GM12865 (cell line): ENCODE measurements at places on chromosomes 1 and 21.
A peak's percentile ranks its signal among the peaks of the same experiment; 100 is the strongest.

GRCh38 chr1:18941221-18942141, 15.0 kb downstream of the IFFO2 start:
- DNase-seq, result no peak

DNA sequence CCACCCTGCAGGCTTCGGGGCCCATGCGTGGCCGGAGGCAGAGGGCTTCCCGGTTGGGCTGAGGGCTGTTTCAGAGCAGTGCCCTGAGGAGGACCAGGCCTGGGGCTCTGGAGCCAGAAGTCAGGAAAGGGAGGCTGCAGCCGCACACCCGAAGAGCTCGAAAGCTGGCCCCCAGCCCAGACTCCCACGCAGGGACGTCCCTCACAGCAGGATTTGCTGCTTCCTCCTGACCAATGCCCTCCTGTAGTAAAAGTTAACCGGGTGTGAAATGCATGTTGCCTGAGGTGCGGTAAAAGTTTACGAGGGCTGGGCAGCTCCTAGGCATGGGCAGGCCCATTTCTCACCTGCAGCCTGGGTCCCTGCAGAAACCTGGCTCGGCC, 101.5 kb upstream of the ARHGEF16 start:
- DNase-seq, result no peak

DNA sequence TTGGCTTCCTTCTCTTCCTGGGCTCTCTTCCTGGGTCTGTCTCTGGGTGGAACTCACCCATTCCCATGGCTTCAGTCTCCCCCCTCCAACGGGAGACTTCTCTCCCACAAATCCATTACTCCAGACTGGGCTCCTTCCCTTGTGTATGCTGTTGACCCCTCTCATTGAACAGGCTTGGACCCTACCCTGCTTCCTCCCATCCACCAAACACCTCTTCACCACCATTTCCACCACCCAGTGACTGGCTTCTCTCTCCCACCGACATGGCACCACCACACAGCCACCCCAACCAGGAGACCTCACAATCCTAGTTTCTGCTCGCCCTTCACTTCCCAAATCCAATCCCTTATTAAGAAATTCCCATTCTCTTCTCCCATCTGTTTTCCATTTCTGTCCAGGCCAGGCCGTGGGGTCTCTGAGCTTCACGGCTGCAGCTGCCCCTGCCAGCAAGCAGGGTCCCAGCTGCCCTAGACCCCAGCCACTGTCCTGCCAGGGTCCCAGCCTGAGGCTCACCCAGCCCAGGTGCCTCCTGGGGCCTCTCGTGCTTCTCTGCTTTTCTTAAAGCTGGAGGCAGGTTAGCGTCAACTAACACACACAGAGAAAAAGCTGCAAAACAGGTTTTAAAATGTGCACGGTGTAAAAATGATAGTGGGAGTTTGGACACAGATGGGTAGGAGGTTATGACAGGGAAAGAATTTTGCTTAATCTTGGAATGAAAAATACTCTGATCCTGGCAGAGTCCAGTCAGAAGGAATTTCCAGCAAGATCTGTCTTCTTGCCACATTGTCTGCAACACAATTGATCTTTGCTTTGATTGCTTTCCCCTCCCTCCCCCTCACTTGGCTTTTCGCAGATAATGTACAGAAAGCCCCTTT, 383.8 kb upstream of the VAMP3 start:
- no peak for DNase-seq

DNA sequence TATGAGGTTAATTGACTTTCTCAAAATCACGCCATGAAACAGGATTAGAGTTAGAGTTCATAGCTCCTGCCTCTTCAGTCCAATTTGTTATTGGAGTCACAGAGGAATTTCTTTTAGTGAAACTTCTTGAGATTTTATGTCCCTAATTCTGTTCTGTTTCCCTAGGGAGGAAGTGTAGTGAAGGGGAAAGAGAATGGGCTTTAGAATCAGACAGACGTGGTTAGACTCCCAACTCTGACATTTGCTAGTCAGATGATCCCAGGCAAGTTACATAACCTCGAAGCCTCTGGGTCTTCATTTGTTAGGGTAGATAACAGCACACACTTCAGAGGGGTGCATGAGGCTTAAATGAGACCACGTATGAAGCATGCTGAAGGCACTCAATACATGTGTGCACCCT, 83.9 kb downstream of the ASTN1 start:
- no peak for DNase-seq

DNA sequence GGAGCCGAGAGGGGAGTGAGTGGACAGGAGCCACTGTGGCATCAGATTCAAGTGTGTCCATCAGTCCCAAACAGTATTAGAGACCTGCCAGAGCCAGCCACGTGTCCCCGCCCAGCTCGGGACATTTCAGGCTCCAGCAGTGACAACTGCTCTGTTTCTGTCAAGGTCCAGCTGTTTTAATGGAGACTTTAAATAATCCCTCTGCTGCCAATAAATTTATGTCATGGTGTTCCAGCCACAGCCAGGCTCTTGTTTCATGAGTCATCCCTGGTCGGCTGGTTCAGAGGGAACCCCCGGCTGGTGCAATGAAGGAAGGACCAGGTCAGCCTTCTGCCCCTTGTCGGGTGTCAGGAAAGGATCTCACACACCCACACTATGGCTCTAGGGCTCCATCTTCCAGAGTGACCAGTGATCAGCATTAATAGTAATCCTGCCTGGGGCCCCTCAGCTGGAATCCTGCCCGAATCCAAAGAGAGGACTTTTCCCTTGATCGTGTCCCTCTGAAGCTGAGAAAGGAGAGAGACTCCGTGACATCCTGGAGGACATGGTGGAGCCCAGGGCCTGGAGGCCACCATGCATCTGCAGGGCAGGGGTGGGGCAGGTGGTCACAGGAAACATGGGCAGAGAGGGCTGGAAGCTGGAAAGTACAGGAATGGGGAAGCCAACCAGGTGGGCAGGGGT, 197.3 kb downstream of the MATN1 start:
- no peak for DNase-seq

GRCh38 chr1:153919876-153920852, 2.6 kb downstream of the GATAD2B start:
- peak; percentile 57 for DNase-seq

- no peak for DNase-seq
Observed at GRCh38 chr1:41847733-41848132, 71.0 kb downstream of the HIVEP3 start.

- DNase-seq, result peak; percentile 68
Observed at GRCh38 chr1:37094302-37094701, 60.0 kb upstream of the GRIK3 start.

DNA sequence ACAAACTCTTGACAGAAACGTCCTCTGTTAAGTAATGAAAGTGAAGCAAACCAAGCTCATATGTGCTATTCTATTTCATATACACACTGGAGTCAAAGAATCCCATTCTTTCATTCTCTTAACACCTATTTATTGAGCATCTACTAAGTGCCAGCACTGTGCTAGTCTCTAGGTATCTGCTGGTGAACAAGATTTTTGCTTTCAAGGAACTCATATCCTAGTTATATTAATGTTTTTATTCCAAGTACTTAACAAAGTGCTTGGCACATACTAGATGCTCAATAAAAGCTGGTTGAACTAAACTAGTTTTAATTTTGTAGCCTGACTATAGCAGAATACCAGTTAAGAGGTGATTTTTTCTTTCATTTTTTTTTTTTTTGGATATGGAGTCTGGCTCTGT, 3.6 kb upstream of the RNF2 start:
- no peak for DNase-seq

DNA sequence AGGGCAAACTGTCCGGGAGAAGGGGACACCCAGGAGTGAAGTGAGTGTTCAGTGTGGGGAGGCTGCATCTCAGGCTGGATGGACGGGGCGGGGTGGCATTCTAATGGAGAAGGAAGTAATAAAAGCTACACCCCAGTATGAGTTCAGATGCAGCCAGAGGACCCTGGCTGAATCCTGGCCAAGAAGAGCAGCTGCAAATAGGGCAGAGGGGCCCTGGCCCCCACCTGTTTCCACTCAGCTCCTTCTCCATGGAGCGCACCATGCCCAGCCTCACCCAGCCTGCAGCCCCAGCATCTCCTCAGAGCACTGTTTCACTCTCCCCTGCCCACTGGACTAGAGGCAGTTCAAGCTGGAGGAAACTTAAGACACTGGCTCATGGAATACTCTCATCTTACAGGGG, 46.4 kb downstream of the KCND3 start:
- no peak for DNase-seq

DNA sequence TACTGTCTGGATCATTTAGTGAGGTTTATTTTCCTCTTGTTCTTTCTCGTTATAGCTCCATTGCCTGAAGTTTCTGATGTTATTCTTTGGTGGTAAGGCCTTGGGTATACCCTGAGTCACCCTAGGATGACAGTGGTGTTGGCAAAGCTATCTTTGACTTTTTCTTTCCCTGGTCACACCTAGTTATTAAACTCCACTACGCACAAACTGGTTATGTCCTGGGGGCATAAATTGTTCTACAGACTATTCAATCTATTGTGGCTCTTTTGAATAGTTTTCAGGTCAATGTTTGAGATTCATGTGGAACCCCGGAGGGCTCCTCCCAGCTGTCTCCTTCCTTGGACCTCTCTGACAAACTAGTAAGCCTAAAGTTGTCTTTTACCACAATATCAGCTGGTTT, 157.7 kb downstream of the SLC35F3 start:
- DNase-seq, result no peak

- DNase-seq, result no peak
Observed at GRCh38 chr1:3996846-3997705, 97.0 kb upstream of the C1orf174 start.

- no peak for DNase-seq
Observed at GRCh38 chr1:207364614-207365013, 43.1 kb downstream of the CD55 start.

- DNase-seq, result no peak
Observed at GRCh38 chr21:43012596-43012995, 38.2 kb downstream of the PKNOX1 start.

DNA sequence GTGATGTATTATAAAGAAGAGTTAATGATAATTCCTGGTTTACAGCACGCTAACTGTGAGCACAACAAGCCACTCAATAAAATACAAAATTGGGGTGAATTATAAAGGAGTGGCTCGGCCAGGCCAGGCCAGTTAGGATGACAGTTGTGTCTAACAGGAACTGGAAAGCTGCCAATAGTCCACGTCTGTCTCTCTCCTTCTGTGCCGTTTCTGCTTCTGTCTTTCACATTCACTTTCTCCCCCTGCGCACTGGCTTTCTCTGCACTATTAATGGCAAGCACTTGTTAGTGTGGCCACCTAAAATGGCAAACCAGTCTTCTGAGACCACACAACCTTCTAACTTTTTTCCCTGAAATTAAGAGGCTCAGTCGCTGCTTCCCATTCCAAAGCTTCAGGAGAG, 394.3 kb downstream of the NTNG1 start:
- DNase-seq, result peak; percentile 70

DNA sequence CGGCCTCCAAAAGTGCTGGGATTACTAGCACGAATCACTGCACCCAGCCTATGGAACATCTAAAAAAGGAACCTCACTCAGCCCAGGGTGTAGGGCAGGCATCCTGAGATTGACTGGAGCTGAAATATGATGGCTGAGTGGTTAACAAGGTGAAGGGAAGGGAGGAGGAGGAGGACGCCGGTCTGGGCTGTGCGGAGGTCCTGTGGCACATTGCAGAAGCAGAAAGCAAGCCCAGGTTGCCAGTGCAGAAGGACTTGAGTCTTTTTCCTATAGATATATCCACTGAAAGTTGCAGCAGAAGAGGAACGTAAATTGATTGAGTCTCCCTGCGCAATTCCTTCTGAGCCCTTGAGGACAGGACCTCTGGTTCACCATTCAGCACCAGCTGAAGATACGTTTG, 1.5 kb upstream of the KIF17 start:
- DNase-seq, result no peak

DNA sequence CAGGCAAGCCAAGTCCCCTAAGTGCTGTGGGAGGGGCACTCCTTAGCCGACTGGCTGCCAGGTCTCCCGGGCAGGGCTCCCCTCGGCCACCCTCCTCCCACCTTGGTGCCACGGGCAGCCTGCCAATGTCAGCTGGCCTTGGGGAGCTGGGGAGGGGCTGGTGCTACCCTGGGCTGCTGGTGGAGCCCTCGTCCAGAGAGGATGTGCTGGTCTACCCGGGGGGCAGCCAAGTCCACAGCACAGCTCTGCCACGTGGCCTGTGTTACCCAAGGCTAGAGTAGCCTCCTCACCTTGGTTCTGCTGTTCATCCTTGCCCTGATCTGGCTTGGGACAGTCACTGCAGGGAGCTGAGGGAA, 42.9 kb downstream of the CRYAA start:
- DNase-seq, result no peak

DNA sequence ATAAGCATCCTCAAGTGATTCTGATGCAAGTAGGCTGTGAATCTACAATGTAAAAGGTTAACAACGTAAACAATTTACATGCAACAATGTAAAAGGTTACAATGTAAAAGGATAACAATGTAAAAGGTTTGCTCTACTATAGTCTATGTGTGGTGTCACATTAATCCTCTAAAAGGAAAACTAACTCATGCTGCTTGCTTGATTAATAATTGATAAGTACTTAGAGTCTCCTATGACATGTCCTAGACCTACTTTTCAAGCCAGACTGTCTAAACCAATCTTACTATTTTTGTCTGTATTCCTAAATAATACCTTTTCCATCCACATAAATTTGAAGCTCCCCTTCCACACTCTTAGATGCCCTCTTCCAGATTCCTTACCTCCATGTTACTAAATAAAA, 606.8 kb downstream of the LTN1 start:
- no peak for DNase-seq

- DNase-seq, result peak; percentile 13
Observed at GRCh38 chr1:170354690-170355089, 177.3 kb upstream of the GORAB start.

GRCh38 chr1:79982211-79982610, 975.7 kb upstream of the ADGRL4 start:
- DNase-seq, result no peak

DNA sequence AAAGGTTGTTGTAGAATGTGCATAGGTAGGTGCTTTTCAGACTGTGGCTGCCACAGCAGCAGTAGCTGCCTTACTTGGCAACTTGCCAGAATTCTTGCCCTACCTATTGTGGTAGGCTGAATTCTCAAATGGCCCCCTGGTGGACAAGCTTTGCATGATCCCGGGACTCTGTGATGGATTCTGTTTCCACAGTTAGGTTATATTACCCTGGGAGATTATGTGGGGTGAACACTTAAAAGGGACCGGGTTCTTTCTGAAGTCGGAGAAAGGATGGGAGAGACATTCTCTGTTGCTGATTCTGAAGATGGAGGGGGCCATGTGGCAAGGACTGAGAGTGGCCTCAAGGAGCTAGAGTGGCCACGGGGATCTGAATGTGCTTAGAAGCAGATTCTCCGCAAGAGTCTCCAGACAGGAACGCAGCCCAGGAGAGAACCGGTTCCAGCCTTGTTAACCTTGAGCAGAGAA, 32.1 kb upstream of the KCNE1 start:
- peak; percentile 91 for DNase-seq

DNA sequence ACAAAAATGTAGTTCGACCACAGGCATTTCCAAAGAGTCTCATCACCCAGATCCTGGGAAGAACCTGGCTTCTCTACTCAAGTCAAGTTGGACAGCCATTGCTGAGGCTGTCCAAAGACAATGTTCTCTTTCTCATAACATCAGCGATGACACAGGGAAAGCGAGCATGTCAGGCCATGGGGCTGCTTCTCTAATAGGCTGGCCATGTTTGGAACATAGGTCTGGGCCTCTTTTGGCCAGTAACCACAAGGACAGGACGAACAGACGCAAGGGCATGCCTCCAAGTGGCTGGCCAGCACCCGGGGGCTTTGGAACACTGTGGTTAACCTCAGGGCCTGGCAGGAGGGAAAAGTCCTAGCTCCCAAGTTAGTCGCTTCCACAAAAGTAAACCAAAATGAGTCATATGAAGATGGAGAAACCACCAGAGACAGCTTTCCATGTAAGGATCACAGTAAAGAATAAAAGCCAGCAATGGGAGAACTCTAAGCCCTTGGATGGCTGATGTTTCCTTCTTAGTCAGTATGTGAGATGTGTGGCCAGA, 80.6 kb upstream of the SLC44A3 start:
- no peak for DNase-seq
